ENCODE measurements at places on chromosomes 2 and 18. TPM values are rescaled to one million over a fixed set of nuclear protein-coding genes. Genes with fewer than 3 reads are reported as not detected.
A peak's percentile ranks its signal among the peaks of the same experiment; 100 is the strongest.

- DNase-seq, result no peak
Observed at GRCh38 chr18:12929477-12930083, 18.2 kb upstream of the SEH1L start.

- DNase-seq, result peak; percentile 6
Observed at GRCh38 chr2:107553046-107553445, 273.6 kb upstream of the RGPD4 start.

DNA sequence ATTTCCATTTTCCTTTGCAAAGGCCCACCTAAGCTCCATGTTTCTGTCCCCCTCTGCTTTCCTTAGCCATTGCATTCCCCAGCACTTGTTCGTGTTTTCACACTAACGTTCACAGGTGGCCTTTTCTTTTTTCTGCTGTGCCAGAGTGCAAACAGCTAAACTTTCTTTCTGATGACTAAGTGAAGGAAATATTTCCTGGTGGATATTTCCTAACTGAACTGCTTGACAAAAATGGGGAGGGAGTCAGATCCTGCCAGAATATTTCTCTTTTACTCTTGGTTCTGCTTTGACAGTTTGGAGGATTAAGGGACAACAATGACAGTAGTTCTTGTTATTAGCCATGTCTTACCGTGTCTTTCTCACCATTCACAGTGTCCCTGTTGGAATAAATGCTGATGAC, 344.0 kb downstream of the ARHGAP15 start:
- DNase-seq, result no peak

The C2orf80 gene
- total RNA-seq, result not detected

The CAPN14 gene
- 0.49 TPM for total RNA-seq

Data from skin of body (tissue), 3 donors.